Left lung (tissue), 14 donors: ENCODE measurements at places on chromosomes 1 and 21.

GRCh38 chr21:42433946-42434551, 30.3 kb downstream of the UBASH3A start:
- no peak for DNase-seq

DNA sequence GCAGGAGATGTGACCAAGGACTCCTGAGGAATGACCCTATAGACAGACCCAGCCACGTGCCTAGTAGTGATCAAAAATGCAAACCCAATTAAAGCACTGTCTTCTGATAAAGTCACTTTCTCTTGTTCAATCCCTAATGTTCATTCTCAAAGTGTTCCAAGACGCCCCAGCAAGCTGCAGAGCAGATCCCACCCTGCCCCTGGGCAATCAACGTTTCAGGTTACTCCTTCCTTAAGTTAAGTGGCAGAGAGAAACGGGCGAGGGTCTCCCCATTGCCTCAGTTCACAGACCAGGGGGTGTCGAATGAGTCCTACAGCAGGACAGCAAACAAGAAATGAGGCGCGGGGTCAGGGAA, 699 bp upstream of the RGS2 start:
- peak; percentile 33 for DNase-seq

- no peak for DNase-seq
Observed at GRCh38 chr1:19844731-19845495, 29.8 kb upstream of the RNF186 start.

GRCh38 chr1:88060750-88061491, 623.2 kb upstream of the PKN2 start:
- DNase-seq, result no peak

DNA sequence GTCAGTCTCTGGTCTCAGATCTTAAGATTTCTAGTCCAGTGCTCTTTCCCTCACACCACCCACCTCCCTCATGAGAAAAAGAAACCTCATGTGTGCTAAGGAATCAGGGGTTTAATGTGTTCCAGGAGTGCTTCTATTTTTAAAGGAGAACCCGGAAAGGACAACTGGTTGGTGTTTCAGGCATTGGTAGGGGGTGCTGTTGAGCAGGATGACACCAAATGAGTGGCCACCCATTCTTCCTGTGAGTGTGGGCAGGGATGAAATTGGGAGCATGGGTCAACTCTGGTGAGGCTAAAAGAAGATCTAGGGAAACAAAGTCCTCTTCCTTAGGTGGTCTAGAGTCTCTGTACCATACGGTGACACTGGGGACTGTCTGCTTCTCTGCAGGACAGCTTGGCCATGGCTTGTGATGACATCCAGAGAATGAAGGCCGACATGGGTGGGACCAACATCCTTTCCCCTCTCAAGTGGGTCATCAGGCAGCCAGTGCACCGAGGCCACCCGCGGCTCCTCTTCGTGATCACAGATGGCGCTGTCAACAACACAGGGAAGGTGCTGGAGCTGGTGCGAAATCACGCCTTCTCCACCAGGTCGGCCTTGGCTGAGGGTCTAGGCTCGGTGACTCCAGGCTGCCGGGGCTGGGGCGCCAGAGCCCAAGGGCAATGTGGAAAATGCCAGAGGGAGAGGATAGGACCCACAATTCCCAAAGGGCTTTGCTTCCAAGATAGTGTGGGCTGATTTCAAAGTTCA, 39.3 kb downstream of the VWA5B1 start:
- DNase-seq, result no peak

- no peak for DNase-seq
Observed at GRCh38 chr1:173914366-173914871, 2.7 kb downstream of the SERPINC1 start.

- DNase-seq, result no peak
Observed at GRCh38 chr1:182703539-182703938, 19.2 kb upstream of the RGS8 start.

DNA sequence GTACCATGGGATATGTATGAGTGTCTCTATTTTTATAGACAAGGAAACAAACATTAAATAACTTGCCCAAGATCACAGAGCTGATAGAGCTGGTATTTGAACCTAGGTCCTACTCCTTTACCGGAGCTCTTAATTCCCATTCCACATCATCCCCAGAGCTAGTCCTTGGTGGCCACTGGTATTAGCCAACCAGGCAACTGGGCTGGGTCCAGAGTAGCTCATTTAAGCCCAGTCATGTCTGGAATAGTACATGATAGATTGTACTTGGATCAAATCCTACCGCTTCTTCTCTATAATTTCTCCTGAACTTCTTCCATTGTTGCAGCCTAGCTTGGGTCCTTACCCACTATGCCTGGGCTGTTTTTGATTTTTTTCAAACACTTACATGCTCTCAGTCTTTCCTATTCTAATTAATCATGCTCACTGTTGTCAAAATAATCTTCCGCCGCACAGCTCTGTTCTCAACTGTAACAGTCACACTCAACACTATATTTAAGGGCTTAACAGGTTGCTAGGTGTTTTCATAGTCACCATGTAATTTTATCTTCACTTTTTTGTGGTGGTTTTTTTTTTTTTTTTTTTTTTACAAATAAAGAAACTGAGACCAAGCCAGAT, 80.2 kb downstream of the COLGALT2 start:
- DNase-seq, result no peak

DNA sequence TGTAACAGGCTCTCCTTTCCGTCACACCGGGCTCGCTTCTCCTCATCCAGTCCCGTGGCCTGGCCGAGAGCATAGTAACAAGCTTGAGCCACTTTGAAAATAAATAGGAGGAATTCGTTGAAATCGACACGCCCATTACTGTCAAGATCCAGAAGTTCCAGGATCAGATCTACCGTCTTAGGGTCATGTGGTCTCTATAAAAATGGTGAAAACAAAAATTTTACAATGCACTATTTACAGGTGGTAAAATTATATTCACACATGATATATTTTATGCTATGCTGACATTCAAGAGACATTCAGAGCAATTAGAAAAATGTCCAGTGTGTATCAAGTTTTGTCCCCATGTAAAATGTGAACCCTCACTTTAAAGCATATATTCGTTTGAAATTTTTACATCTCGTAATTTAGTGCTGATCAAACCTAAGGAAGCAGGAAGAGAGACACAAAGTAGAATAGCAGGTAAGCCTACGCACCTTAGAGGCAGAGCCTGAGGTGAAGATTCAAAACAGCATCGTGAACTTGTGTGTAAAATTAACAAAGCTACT, 2.3 kb downstream of the TCHH start:
- DNase-seq, result no peak

GRCh38 chr1:10737651-10738050, 58.8 kb downstream of the CASZ1 start:
- DNase-seq, result no peak

- peak; percentile 34 for DNase-seq
Observed at GRCh38 chr1:182149411-182149965, 88.0 kb upstream of the ZNF648 start.

GRCh38 chr1:240878631-240879030, 266.7 kb upstream of the GREM2 start:
- DNase-seq, result no peak

- DNase-seq, result no peak
Observed at GRCh38 chr1:30108186-30108585, 615.2 kb downstream of the MATN1 start.

GRCh38 chr1:161008869-161009510, 12.0 kb downstream of the F11R start:
- no peak for DNase-seq

- DNase-seq, result no peak
Observed at GRCh38 chr1:46812065-46812963, 13.5 kb downstream of the CYP4B1 start.

GRCh38 chr1:5830771-5831599, 161.2 kb downstream of the NPHP4 start:
- no peak for DNase-seq

- no peak for DNase-seq
Observed at GRCh38 chr1:44785501-44786137, 2.4 kb downstream of the BEST4 start.

GRCh38 chr1:63829349-63830327, 55.8 kb downstream of the ROR1 start:
- no peak for DNase-seq

DNA sequence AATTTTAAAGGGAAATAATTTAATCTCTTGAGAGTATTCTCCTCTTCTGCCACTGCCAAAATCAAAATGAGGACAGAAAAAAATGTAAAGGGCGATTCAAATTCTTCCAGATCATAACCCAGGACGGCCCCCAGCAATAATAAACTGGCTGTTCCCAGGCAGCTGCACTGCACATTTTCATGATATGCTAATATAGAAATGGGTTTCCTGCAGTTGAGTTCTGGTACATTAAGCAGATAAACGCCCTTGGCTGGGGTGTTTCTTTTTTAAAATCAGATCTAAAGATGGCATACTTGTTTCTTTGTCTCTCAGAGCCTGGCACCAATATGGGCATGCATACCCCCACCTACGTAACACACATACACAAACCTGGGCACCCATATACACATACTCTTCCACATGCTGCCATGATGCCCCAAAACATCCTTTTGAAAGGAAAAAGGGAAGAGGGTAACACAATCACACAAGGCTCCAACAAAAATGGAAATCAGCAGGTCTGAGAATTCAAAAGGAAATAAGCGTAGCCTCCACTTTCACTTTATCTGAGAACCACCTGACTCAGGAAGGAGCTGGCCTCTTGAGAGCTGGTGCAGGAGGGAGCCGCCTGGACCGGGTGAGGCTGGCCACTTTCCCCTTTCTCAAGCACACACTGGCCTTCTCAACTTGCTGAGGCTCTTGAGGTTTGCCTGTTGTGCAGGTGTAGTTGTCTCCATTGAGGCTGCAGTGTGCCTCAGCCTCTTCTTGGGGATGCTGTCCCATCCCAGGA, 653.4 kb downstream of the KIF26B start:
- no peak for DNase-seq

DNA sequence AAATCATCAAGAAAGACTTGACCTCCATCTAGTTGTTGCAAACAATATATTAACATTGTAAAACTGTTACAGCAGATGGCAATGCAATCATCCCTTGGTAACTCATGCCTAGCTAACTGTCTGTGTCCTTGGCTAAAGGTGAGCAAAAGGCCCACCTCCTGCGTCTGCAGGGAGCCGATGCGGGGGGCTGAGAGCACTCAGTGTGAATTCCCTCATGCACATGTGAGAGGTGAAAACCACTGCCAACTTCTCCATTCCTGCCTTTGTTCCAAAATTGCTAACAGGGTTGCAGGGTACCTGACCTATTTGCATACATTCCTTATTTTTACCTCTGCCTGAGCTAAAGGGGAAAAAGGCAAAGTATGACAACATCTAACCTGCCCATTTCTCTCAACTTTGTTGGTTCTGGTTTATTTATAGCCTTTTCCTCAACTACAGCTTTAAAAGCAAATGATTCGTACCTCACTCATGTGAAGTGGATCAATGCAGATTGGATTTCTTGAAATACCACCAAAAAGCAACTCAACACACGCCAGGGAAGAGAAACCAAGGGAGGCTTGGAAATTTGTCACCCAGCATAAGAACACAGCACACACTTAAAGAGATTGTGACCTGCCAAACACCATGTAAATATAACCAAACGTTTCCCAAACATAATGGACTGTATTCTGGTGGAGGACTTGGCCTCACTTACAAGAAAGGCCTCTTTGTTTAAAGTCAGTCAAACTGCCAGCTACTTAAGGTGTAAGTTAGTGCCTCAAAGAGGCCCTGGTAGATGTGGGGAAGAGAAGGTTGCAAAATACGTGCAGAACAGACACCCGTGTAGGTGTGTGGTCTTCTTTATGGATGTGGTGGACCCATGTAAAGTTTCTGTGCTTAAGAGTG, 651.0 kb downstream of the SMYD3 start:
- DNase-seq, result no peak

GRCh38 chr1:92481599-92481925, 5.2 kb downstream of the GFI1 start:
- DNase-seq, result no peak

DNA sequence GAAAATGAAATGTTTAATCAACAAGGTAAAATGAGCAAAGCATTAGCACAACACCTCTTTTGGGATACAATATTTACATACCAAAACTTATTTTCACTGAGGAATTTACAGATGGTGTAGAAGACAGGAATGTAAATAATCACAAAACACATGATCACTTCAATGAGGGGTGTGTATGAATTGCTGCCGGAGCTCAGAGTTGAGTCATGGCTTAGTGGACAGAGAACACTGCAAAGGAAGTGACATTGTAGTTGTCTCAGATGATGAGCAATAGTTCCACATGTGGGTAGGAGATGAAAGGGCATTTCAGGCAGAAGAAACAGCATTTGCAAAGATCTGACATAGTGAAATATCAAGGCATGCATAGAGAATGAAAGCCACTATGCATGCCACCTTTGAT, 5.6 kb upstream of the KPRP start:
- no peak for DNase-seq

DNA sequence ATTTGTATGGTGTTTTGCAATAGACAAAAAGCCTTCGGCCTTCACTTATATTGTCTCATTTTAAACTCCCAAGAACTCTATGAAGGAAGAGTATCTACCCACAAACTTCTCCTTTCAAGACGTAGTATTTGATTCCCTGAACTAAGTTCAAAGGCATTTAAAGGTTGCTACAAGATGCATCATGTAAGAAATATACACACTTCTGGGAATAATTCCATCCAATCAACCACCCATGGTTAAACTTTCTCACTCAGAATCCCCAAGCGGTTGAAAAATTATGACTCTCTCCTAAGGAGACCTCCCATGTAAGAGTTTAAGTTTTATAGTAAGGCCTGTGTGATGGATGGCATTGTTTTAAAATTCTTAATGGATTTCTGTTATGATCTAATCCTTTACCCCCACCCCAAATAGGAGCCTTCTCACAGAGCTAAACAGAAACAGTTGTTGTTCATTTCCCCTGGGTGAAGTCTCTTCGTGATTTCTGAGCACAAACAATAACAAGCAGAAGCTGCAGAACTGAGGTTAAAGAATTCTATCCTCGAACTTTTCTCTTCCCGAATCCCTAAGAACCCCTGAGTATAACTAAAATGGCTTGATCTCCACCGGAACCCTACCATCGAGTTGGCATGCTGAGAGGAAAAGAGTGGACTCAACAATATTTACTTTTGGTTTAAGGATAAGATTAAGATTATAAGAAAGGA, 185.0 kb downstream of the TGFBR3 start:
- DNase-seq, result no peak

DNA sequence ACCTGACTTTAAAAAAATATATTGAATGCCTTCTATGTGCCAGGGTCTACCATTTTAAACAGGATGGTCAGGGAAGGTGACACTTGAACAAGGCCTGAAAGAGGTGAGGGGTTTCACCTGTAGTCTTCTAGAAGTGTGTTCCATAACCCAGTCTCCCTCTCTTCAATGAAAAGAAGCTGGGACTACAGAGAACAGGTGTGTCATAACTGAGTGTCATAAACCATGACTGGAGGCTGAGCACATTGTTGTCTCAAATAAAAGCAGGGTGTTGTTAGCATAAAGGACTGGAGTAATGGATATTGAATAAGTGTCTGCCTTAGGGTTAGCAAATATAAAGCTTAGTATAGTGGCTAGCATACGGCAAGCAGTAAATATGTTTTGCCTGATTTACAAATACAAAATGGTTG, 65.4 kb downstream of the SYDE2 start:
- DNase-seq, result no peak

DNA sequence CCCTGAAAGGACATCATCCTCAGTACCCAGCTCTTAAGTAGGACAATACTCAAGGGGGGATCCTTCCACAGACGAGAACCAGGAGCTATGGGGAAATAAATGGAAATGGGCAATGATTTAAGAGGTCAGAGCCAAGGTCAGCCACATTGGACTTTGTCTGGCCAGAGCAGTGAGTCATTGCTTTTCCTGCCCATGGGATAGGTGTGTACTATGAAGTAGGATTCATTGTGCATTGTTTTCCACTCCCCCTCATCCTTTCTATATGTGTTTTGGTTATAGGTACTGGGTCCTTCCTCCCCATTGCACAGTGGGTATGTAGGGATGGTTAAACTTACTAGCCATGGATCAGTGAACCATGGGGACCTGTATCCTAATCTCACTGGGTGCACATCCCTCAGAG, 328.9 kb upstream of the USP25 start:
- DNase-seq, result no peak
